ENCODE measurements at places on chromosomes 12 and 14.
A peak's percentile ranks its signal among the peaks of the same experiment; 100 is the strongest.

GRCh38 chr12:126201981-126202537 lies 1136.8 kb downstream of the AACS start:
- DNase-seq, result no peak

- DNase-seq, result no peak
Measured at GRCh38 chr12:115941362-115941761, 336.1 kb downstream of the MED13L start.

DNA sequence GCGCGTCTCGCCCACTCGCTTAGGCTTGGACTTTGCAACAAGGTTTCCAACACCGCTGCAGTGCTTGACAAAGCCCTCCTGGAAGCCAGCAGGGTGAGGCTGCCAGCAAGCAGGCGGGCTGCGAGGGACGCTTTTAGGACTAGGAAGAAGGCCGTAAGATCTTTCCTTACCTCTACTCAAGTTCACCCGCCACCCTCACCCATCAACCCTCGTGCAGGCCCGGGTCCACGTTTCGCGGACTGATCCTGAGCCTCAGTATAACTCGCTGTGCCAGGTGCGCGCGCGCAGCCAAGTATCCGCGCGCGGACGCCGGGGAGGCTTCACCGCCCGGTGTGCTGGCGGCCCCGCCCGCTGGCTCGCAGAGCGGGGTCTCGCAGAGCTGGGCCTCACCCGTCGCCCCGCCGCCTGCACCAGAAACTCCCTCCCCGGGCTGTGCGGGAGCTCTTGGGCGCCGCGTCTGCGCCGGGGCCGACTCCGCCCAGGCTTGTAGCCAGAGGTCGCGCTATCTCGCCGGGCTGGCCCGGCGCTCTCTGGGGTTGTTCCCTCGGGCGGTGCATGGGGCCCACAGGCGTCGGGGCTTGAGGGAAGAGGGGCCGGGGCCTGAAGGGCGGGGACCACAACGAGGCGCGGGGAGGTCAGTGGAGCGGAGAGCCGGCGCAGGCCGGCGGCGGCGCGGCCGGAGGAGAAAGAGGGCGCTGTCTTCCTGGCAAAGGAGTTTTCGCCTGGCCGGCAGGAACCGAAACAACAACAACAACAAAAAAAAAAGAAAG lies 7.6 kb upstream of the SIX1 start:
- peak; percentile 84 for DNase-seq

DNA sequence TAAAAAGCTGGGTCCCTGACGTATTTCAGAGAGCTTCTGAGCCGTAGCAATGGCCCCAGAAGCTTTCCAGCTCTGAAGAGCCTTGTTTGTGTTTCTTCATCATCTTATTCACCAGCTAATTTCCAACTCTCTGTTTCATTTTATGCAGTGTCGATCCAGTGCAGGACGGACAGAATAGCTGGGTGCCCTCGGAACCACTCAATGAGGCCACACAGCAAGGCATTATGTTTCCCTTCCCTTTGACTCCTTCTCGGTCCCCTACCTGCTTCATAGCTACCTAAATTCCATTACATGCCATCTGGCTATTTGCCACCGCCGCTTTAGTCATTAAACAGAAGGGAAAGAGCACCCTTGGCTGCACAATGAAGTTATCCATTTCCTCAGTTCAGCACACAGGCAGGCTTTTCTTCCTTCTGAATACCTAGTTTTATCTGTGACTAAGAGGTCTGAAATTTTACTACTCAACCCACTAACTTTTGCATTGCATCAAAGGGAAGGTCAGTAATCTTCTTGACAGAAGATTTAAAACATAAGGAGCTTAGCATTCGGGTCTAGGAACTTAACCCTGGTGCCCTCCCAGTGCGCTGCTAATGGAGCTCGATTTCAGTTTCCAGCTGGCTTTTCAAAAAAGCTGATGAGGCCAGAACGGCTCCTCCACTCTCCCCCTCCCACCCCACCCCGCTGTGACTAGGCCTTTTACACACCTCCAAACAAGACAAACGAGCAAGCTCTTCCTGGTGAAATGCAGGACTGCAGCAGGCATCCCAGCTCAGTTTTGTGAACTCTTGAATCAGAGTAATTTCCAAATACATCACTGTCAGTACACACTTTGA lies 176.8 kb downstream of the GXYLT1 start:
- no peak for DNase-seq

GRCh38 chr12:122097584-122097926 lies 19.0 kb downstream of the MLXIP start:
- DNase-seq, result no peak

DNA sequence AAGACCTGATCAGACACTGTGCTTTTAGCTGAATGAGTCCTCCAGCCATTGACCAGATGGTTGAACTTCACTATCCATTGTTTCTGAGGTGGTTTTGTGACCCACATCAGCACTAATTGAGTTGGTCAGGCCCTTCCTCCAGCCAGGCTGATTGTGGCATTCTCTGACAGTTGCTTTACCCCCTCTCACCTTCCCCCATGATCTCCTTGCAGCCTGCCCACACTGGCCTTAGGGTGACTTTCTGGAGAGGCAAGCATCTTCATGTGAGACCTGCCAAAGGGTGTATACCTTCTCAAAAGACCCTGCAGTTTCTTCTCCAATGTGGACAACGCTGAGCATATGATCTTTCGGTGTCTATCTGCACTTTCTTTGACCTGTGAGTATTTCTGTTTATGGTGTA lies 83.9 kb downstream of the GPATCH2L start:
- no peak for DNase-seq

GRCh38 chr14:38124506-38124905 lies 83.2 kb upstream of the SSTR1 start:
- no peak for DNase-seq

Data from AG20443 (cell line).